ENCODE measurements at places on chromosomes 1 and 21.
A peak's percentile ranks its signal among the peaks of the same experiment; 100 is the strongest.

GRCh38 chr1:229203030-229203751 is 67.7 kb upstream of the RAB4A start:
- peak; percentile 13 for DNase-seq

GRCh38 chr21:43355925-43356289 is 71.0 kb downstream of the SIK1 start:
- no peak for DNase-seq

DNA sequence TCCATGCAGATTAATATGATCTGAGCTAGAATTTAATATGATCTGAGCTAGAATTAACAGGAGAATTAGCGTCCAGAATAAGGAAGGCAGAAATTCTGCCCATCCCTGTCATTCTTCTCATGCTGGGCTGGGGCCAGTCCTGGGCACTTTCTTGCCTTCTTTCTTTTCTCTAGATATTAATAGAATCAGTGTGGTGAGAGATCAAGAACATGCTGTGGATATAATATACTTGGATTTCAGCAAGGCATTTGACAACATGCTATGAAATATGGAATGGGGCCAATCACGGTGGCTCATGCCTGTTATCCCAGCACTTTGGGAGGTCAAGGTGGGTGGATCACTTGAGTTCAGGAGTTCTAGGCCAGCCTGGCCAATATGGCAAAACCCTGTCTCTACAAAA is 18.1 kb downstream of the UBIAD1 start:
- no peak for DNase-seq

DNA sequence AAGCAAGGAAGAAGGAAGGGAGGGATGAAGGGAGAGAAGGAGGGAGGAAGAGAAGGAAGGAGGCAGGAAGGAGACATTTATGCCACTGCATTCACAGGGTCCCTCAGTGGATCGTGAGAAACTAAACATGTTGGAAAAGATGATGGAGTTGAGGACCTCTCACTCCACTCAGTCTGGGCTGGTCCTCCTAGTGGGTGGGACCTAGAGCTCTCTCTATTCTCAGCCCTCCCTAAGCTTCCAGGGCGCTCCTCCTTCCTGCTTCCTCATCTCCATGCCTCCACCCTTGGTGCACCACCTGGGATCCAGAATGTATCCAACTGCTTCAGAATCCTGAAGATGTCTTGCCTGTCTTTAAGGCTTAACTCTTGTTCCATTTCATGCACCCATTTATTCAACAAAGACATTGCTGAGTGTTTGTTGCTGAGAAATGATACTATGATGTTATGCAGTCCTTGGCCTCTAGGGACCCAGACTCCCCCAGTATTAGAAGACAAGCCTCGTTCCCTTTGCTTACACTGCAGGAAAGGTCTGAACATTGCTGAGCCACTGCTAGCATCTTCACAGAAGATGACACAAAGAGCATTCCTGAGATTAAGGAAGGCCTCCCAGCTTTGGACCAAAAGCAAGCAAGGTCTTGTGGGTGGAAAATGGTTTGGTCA is 88.5 kb downstream of the BEND5 start:
- no peak for DNase-seq

GRCh38 chr1:224087286-224087794 is 26.6 kb upstream of the FBXO28 start:
- DNase-seq: no peak

- no peak for DNase-seq
Measured at GRCh38 chr1:57034713-57035112, 68.9 kb upstream of the C8B start.

- no peak for DNase-seq
Measured at GRCh38 chr1:21324368-21325141, 34.3 kb upstream of the ECE1 start.

DNA sequence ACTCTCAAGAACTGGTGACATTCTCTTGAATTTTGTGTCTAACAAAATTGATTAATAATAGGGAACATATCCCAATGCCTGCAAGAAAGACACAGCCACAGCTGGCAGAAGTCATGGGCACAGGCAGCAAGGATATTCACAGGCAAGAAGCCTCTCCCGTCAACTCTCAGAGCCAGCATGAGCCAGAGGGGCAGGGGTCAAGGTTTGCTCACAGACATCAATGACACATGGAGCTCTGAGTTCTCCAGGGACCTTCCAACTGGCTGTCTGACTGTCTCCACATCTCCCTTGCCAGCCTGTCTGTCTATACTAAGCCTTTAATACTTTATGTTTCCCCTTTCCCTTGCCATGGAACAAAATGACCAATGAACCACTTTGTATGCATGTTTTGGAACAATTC is 101.5 kb upstream of the RAB4A start:
- no peak for DNase-seq

DNA sequence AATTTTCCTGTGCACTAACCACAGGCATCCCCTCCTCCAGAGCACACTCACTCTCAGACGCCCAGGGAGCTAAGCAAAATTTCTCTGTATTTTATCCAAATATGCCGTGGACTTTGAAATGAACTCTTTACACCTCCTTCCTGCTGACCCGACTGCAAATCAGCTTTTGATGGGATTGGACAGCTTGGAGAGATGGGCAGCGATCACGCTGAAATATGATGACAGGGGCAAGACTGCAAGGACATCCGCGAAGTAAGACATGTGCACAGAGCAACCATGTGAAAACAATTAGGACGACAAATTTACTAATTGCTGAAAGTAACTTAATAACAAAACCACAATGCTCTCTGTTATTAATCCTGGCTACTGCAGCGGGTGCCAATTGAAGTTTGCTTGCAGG is 64.6 kb upstream of the CLDN14 start:
- DNase-seq: no peak
